Naive thymus-derived CD4-positive, alpha-beta T cell (primary cell): ENCODE measurements at places on chromosomes 16 and 17.

GRCh38 chr17:33013596-33014375 lies 22.1 kb downstream of the SPACA3 start:
- H3K4me1 ChIP-seq = no peaks in the 10 kb centered on the region
- no peak overlapping the region for H3K4me3 ChIP-seq
- H3K27ac ChIP-seq = no peak overlapping the region
- H3K36me3 ChIP-seq = no peaks in the 10 kb centered on the region
- H3K27me3 ChIP-seq = no peaks in the 10 kb centered on the region

DNA sequence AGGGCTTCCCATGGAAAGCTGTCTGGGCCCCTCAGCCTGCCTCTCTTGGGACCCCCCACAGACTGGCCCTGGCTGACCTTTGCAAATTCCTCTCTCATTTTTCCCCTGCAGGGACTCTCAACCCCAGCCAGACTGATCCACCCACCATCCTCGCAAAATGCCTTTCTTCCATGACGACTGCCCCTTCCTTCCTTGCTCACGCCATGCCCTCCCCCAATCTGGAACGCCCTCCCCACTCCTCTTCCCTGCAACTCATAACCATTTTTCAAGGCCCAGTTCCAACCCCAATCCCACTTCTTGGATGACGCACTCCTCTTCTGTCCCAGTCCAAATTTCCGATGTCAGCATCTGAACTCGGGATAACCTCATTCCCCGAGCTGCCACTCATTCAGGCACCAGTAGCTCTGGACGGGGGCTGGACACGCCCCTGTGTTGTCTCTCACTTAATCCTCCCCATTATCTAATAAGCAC lies 1.3 kb upstream of the DNAI2 start:
- H3K36me3 ChIP-seq = no peaks in the 10 kb centered on the region
- no peaks in the 10 kb centered on the region for H3K27me3 ChIP-seq
- no peak for DNase-seq
- H3K27ac ChIP-seq = no peak overlapping the region

- H3K4me3 ChIP-seq = no peak overlapping the region
- H3K36me3 ChIP-seq = no peaks in the 10 kb centered on the region
- no peak for DNase-seq
- H3K27ac ChIP-seq = no peak overlapping the region
- H3K27me3 ChIP-seq = no peaks in the 10 kb centered on the region
Measured at GRCh38 chr17:80786470-80786869, 205.2 kb upstream of the CHMP6 start.

DNA sequence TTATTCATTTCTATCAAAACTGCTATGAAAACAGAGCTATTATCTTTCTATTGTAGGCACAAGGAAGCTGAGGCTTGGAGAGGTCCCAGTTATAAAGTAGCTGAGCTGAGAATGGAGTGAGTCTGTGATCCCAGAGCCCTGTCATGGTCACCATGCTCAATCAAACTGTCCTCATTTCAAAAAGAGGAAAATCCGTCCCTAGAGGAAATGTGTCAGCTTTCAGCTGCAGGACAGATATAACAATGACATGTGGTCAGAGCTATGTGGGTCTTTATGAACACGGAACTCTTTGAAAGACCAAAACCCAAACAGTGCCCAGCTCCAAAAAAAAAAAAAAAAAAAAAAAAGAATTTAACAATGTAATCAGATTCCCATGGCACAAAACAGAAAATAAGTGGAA lies 266.1 kb downstream of the XYLT1 start:
- H3K27ac ChIP-seq = no peak overlapping the region
- H3K4me3 ChIP-seq = no peak overlapping the region
- no peaks in the 10 kb centered on the region for H3K4me1 ChIP-seq
- H3K27me3 ChIP-seq = no peaks in the 10 kb centered on the region
- H3K36me3 ChIP-seq = no peaks in the 10 kb centered on the region

- H3K4me3 ChIP-seq = no peak overlapping the region
- no peaks in the 10 kb centered on the region for H3K36me3 ChIP-seq
- H3K4me1 ChIP-seq = no peaks in the 10 kb centered on the region
- no peak overlapping the region for H3K27ac ChIP-seq
Measured at GRCh38 chr17:74008196-74008595, 195.3 kb upstream of the RPL38 start.

- DNase-seq = no peak
- no peaks in the 10 kb centered on the region for H3K36me3 ChIP-seq
- H3K27me3 ChIP-seq = no peaks in the 10 kb centered on the region
- no peak overlapping the region for H3K27ac ChIP-seq
- H3K4me1 ChIP-seq = no peaks in the 10 kb centered on the region
Measured at GRCh38 chr16:14378689-14379467, 251.2 kb downstream of the PARN start.

GRCh38 chr16:24848065-24848464 lies 2.3 kb downstream of the SLC5A11 start:
- no peaks in the 10 kb centered on the region for H3K36me3 ChIP-seq
- H3K27me3 ChIP-seq = no peaks in the 10 kb centered on the region
- H3K27ac ChIP-seq = no peak overlapping the region
- no peak for DNase-seq

GRCh38 chr17:1947743-1948516 lies 77.2 kb downstream of the RTN4RL1 start:
- no peak overlapping the region for H3K27ac ChIP-seq
- no peaks in the 10 kb centered on the region for H3K36me3 ChIP-seq
- H3K27me3 ChIP-seq = no peaks in the 10 kb centered on the region
- H3K4me1 ChIP-seq = no peaks in the 10 kb centered on the region
- DNase-seq = no peak

GRCh38 chr16:54165912-54166865 lies 120.4 kb downstream of the IRX3 start:
- no peaks in the 10 kb centered on the region for H3K4me1 ChIP-seq
- H3K27ac ChIP-seq = no peak overlapping the region
- no peak overlapping the region for H3K4me3 ChIP-seq
- no peak for DNase-seq

- peaks cover 5% of the 10 kb centered on the region for H3K4me1 ChIP-seq
- no peaks in the 10 kb centered on the region for H3K27me3 ChIP-seq
- DNase-seq = no peak
- H3K36me3 ChIP-seq = no peaks in the 10 kb centered on the region
- no peak overlapping the region for H3K4me3 ChIP-seq
- no peak overlapping the region for H3K27ac ChIP-seq
Measured at GRCh38 chr16:46812781-46813540, 18.0 kb downstream of the C16orf87 start.

DNA sequence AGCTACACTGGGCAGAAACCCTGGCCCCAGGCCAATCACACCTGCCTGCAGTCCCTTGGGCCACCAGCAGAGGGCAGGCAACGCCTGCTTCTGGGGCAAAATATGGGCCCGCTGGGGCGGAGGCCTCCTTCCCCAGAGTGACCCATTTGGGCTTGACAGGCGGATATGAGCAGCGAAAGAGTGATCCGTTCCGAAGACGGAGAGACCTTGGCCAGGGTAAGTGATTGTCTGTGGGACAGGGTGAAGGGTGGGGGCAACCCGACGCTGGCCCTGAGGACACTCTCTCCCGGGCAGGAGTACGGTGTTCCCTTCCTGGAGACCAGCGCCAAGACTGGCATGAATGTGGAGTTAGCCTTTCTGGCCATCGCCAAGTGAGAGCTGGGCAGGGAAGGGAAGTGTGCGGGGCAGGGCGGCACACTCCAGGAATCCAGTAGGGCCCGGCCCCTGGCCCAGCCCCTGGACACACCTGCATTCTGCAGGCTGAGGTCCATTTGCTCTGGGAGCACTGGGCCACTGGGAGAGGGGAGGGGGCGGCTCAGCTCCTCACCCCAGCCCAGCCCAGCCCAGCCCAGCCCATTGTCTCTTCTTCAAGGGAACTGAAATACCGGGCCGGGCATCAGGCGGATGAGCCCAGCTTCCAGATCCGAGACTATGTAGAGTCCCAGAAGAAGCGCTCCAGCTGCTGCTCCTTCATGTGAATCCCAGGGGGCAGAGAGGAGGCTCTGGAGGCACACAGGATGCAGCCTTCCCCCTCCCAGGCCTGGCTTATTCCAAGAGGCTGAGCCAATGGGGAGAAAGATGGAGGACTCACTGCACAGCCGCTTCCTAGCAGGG lies 3.5 kb upstream of the NHERF1 start:
- H3K36me3 ChIP-seq = no peaks in the 10 kb centered on the region
- H3K4me1 ChIP-seq = peaks cover 68% of the 10 kb centered on the region

GRCh38 chr17:32654324-32654723 lies 167.5 kb downstream of the CDK5R1 start:
- H3K4me1 ChIP-seq = no peaks in the 10 kb centered on the region
- H3K36me3 ChIP-seq = no peaks in the 10 kb centered on the region
- DNase-seq = no peak
- H3K27ac ChIP-seq = no peak overlapping the region

GRCh38 chr16:22633799-22634198 lies 123.1 kb downstream of the NPIPB5 start:
- no peaks in the 10 kb centered on the region for H3K36me3 ChIP-seq
- no peak overlapping the region for H3K4me3 ChIP-seq
- H3K27me3 ChIP-seq = no peaks in the 10 kb centered on the region
- no peak overlapping the region for H3K27ac ChIP-seq
- no peak for DNase-seq

DNA sequence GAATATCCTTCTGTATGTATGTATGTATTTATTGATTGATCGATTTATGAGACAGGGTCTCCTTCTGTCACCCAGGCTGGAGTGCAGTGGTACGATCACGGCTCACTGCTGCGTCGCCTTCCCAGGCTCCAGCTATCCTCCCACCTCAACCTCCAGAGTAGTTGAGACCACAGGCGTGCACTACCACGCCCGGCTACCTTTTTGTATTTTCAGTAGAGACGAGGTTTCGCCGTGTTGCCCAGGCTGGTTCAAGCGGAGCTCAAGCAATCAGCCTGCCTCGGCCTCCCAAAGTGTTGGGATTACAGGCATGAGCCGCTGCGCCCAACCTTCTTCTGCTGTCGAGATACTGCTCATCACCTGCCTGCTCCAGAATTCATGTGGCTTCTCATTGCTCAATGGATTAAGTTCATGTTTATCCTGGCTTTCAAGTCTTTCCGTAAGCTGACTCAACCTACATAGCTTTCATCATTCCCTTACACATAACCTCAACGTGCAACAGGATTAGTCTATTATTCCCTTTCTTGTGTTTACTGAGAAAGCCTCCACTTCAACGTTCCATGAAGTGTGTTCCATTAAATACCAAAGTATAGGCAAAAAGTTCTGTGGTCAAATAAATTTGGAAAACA lies 13.6 kb downstream of the TAC4 start:
- H3K4me1 ChIP-seq = no peaks in the 10 kb centered on the region
- H3K27me3 ChIP-seq = no peaks in the 10 kb centered on the region
- no peaks in the 10 kb centered on the region for H3K36me3 ChIP-seq
- H3K27ac ChIP-seq = no peak overlapping the region

GRCh38 chr17:71667661-71668060 lies 453.2 kb upstream of the SOX9 start:
- no peak for DNase-seq
- no peaks in the 10 kb centered on the region for H3K36me3 ChIP-seq
- no peaks in the 10 kb centered on the region for H3K27me3 ChIP-seq
- H3K4me3 ChIP-seq = no peak overlapping the region
- H3K4me1 ChIP-seq = no peaks in the 10 kb centered on the region

DNA sequence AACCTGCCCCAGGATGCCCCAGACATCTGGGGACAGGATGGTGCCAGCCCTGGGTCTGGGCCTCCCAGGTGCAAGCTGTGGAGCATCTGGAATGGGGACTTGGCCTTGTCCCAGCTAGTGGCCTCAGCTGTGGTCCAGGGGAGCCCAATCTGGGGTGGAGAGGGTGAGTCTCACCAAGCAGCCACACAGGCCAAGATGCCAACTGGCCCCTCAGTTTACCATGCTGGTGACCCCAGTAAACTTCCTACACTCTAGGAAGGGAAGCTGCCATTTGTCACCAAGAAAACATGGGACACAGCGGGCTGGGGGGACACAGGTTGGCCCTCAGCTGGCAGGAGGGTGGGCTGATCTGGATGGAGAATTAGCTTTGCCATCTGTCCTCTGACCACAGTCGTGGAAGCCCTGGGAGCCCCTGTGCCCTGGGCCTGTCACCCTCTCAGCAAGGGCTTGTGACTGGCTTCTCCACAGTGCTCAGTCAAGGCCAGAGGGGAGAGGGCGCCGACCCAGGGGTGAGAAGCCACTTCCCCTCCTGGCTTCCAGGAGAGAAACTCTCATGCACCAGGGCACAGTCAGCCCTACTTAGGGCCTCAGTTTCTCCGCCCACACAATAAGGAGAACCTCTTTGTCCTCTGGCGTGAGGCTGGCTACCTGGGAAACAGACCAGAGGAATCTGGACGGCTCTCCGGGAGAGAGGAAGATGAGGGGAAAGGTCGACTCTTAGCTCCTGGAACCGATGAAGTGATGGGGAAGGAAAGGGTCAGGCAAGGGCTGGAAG lies 126.4 kb upstream of the SMURF2 start:
- H3K36me3 ChIP-seq = peaks cover 4% of the 10 kb centered on the region
- no peak overlapping the region for H3K27ac ChIP-seq
- DNase-seq = no peak
- H3K27me3 ChIP-seq = no peaks in the 10 kb centered on the region
- H3K4me1 ChIP-seq = peaks cover 7% of the 10 kb centered on the region

DNA sequence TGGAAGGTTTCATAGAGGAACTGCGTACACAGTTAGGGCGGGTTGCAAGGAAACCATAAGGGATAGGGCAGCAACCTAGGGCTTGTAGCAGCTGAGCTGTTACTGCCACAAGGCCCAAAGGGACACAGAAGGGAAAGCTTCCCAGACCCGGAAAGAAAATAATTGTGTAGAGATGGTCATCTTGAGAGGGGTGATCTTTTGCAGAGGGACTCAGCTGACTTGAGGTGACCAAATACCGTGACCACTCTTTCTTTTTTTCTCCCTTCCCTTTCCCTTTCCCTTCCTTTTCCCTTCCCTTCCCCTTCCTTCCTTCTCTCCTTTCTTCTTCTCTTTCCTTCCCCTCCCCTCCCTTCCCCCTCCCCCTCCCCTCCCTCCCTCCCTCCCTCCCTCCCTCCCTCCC lies 8.5 kb upstream of the CREBBP start:
- H3K36me3 ChIP-seq = no peaks in the 10 kb centered on the region
- H3K27ac ChIP-seq = no peak overlapping the region
- no peaks in the 10 kb centered on the region for H3K27me3 ChIP-seq

GRCh38 chr17:49931416-49932137 lies 37.4 kb upstream of the DLX4 start:
- DNase-seq = no peak
- H3K4me3 ChIP-seq = no peak overlapping the region
- no peaks in the 10 kb centered on the region for H3K36me3 ChIP-seq
- H3K4me1 ChIP-seq = no peaks in the 10 kb centered on the region
- H3K27me3 ChIP-seq = no peaks in the 10 kb centered on the region

DNA sequence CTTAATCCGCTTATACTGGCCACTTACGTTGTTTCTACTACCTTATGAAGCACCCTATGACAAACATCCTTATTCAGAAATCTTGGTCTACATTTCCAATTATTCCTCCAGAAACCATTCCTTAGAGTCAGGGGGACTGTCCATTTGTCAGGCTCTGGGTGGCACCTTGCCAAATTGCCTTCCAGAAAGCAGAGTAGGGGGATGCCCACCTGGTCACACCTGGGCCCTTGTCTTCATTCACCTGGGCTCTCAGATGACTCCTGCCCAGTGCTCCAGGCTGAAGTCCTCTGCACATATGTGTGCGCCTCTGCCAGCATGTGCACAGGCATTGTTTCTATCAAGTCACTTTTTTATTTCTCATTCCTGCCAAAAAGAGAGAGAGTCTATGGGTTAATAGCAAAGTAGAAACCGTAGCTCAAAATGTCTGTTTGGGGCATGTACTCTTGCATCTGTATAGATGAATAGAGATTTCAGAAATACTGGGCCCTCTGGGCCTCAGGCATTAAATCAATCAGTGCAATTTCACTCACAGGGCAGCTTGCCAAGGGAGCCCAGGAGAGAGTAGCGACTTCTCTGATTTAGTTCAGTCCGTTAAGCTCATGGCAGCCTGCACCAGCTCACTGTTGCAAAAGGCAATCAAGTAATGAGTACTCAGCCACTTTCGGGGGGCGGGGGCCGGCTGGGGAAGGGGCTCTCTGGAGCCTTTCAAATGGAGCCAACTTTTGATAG lies 104.7 kb downstream of the SOCS1 start:
- H3K4me1 ChIP-seq = no peaks in the 10 kb centered on the region
- no peaks in the 10 kb centered on the region for H3K27me3 ChIP-seq
- no peaks in the 10 kb centered on the region for H3K36me3 ChIP-seq
- DNase-seq = no peak
